Activated CD4-positive, alpha-beta T cell treated with anti-CD3 and anti-CD28 coated beads, Interleukin-10, Interleukin-2, amounts not matched to agents 100 ng/mL and 50 ng/mL, durations not matched to agents 16 hours and 8 hours (primary cell): ENCODE measurements at places on chromosomes 4 and X.

- no peak for DNase-seq
Measured at GRCh38 chrX:16931371-16931770, 15.1 kb upstream of the REPS2 start.

- DNase-seq: no peak
Measured at GRCh38 chrX:95733426-95733825, 951.2 kb upstream of the DIAPH2 start.

- DNase-seq: no peak
Measured at GRCh38 chrX:9438933-9439494, 25.8 kb upstream of the TBL1X start.

- no peak for DNase-seq
Measured at GRCh38 chrX:23864742-23865326, 42.9 kb downstream of the APOO start.

DNA sequence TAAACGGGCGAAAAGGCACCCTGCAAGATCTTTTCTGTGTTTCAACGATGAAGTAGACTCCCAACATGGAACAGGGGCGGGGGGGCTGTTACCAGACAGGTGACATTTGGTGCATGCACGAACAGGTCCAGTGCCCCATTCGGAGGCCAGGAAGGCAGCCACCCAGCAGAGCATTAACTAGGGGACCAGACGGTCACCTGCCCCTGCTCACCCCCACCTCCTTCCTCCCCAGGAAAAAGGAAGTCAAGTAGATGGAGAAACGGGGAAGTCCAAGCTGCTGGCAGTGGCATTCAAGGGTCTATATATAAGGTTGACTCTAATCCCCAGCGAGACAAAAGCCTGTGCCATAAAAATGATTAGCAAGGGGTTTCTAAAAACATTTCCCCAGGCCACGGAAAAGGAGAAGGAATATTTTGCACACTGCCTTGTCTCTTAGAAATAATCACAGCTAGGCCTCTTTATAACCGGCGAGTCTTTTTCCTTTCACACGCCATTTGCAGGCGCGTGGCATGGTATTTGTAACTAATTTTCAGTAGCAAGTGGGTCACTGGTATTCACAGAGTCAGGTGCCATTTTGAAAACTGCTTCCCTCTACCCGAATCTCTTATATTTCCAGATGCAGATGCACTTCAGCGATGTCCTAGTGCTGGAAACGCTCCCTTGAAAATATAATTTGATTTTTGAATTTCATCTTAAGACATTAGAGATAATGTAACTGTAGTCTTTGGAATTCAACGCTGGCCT, 1.2 kb upstream of the TMSB4X start:
- peak; percentile 63 for DNase-seq

DNA sequence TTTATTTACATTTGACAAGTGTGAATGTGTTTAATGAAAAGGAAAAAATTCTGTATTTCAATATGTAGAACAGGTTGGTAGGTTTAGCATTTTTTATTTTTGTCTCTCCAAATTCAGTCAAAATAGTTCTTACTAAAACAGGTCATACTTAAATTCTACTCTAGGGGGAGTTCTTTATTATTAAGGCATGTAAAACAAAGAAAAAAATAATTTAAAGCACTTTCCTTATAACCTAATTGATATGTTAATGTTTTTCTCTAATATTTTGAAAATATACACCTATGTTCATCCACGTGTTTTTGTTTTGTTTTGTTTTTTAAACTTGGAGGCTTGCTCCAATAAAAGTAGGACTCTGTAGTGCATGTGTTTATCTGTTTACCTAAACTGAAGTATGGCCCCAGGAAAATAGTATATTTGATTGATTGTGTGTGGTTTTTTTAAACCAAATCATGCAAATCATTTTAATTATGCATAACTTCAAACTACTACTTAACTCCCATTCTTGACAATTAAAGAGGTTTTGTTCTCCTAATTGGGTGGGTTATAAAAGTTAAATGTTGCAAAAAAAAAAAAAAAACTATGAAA, 562.7 kb downstream of the RPA4 start:
- DNase-seq: no peak

- DNase-seq: peak; percentile 32
Measured at GRCh38 chr4:8534129-8534528, 46.1 kb upstream of the GPR78 start.

GRCh38 chr4:22477136-22477812, 38.6 kb downstream of the ADGRA3 start:
- DNase-seq: no peak

DNA sequence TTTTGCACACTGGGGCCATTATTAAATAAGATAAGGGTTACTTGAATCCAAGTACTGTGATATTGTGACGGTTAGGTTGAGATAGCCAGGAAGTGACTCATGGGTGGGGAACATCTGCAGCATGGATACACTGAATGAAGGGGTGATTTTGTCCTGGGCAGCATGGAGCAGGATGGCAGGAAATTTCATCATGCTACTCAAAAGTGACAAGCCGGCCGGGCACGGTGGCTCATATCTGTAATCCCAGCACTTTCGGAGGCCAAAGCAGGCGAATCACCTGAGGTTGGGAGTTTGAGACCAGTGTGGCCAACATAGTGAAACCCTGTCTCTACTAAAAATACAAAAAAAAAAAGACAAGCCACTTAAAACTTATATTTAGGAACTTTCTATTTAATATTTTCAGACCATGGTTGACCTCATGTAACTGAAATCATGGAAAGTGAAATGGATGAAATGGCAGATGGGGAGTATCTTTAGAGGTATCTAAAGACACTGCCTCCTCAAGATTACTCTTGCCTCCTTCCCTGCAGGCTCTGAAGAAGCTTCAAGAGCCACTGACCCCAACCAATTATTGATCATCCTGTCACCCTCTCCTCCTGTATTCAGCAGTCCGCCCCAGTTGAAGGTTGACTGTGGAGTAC, 3.9 kb upstream of the TRIM60 start:
- no peak for DNase-seq
